ENCODE measurements at places on chromosomes 1 and 21.

- peak; percentile 54 for DNase-seq
These were observed 6.5 kb upstream of the GRIK3 start for GRCh38 chr1:37040773-37041172.

DNA sequence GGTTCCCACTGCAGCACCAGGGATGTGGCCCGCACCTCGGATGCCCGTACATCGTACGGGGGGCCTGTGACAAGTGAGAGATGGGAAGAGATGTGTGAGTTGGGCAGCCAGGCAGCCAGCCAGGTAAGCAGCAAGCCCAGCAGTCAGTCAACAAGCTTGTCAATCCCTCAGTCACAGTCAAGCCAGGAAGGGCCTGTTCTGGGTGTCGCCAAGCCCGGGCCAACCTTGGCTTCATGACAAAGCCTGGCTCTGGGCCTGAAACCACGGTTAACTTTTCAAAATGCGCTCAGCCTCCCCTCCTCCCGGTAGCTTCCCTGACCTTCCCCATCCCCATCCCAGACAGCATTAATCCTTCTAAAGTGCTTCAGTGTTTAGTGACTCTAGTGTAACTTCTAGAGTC lies 31.8 kb downstream of the MYOM3 start:
- no peak for DNase-seq

GRCh38 chr1:92411511-92411910 lies 75.2 kb downstream of the GFI1 start:
- no peak for DNase-seq

DNA sequence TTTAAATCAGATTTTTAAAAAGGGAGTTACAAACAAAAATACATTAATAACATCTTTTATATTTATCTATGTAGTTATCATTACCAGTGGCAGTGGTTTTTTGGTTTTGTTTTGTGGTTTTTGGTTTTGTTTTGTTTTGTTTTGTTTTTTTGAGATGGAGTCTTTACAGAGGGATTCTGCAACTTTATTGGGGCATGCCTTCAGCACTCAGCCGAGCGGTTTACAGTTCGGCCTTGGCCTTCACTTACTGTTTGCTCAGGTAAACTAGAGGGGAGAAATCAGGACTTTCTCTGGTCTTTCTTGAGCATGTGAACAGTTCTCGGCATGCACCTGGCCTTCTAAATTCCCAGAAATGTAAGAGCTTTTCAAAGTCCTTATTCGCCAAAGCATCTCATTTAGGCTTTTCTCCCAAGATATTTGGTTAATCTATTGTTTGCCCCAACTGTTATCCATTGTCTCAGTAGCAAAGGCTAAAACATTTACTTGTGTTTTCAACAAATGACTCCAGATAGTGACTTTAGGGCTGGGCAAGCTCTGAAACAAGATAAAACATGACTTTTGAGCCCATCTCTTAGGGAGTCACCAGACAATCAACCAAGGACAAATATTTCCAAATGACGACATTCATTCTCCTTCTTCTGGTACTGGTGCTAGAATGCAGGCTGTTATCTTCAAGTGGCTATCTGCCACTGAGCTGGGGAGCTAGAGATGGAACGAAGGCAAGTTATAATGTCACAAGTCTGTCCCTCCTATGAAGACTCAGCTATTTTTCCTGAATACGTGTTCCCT lies 48.4 kb upstream of the ADORA3 start:
- no peak for DNase-seq

DNA sequence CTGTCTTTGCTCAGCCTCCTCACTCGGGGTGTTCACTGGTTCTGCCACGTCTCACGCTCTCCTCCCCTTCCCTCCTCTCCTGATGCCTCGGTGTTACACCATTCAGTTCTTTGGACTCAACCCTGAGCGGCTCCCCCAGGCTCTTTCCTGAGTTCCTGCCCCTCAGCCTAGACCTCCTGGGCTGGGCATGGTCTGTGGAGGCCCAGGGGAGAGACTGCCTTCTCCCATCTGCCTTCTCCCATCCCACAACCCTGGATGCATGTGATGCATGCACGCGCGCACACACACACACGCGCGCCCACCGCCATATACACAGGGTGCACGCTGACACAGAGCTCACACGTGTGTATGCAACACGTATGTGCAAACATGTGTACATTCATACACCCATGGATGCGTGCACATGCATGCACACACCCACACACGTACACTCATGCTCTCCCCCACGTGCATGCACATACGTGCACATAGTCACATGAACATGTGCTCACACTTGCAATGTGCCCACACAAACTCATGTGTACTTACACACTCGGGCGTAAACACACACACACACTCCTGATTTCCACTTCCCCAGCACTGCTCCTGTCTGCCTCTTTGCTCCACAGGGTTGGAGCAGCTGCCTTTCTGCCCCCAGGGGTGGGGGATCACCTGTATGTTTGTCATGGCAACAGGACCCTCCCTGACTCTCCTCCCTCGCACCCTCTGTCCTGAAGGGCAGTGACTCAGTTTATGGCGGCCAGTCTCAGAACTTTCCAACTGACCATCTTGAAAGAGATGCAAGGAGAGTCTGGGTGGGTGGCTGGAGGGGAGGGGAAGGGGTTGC lies 59.0 kb downstream of the HUNK start:
- no peak for DNase-seq

- DNase-seq, result no peak
These were observed 20.7 kb downstream of the BACE2 start for GRCh38 chr21:41188486-41189149.

- no peak for DNase-seq
These were observed 486.9 kb upstream of the DAB1 start for GRCh38 chr1:57910782-57911181.

DNA sequence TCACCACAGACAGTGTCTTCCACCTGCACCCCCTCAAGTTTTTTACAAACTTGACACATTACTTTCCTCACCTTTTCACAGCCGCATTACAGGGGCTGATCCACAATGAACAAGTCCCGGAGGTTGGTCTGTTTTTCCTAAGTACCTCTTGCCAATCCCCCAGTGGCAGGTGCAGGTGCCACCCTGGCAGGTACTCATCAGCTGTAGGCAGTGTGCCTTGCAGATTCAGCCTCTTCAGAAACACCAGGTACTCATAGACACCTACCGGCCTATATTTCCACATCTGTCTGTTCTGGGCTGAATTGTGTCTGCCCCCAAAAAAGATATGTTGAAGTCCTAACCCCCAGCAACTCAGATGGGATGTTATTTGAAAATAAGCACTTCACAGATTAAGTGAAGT lies 81.4 kb upstream of the CNIH3 start:
- DNase-seq, result peak; percentile 48

- peak; percentile 40 for DNase-seq
These were observed 70.3 kb upstream of the PRDX6 start for GRCh38 chr1:173406783-173407230.

GRCh38 chr21:45109831-45110492 lies 35.6 kb downstream of the ADARB1 start:
- DNase-seq, result no peak

DNA sequence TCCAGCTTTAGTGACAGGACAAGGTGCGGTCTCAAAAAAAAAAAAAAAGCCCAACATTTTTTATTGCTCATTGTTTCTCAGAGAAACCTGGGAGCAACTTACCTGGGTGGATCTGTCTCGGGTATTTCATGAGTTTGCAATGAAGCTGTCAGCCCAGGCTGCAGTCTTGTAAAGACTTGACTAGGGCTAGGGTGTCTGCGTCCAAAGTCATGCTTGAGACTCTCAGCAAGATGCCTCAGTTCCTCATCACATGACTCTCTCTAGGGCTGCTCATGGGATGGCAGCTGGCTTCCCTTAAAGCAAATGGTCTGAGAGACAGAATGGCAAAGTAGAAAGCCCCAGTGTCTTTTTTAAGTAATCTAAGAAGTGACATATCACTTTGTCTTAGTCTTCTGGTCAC lies 8.1 kb downstream of the GABPA start:
- no peak for DNase-seq

GRCh38 chr1:156625436-156626078 lies 6.3 kb downstream of the HAPLN2 start:
- no peak for DNase-seq

DNA sequence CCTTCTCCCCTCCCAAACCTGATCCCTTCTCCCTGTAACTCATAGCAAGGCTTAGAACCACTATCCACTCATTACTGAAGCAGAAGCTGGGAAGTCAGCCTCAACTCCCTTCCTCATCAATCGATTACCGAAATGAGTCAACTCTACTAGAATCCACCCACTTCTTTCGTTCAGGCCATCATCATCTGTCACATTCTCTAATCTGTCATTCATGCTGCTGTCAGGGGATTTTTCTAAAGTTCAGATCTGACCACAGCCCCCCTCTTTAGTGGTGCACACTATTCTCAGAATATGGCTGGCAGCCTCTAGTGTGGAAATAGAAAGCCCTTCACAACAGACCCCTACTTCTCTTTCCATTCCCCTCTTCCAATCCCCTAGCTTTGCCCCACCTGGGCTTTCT lies 5.1 kb downstream of the NT5C1A start:
- DNase-seq, result no peak

DNA sequence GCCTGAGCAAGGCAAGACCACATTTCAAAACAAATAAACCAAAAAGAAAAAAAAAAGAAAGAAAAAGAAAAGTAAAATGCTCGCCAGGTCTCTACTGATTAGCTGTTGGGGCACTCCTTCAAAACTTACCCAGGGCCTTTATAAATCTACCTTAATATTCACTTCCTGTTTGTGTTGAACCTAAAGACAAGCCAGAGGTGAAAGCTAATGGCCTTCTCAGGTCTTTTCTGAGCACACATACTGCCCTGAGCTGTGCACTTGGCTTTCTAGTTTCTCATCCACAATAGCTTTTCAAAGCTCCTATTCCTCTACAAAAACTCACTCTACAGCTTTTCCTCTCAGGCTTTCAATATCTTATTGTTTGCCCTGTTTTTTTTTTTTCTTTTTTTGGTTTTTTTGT lies 50.5 kb downstream of the RNF115 start:
- no peak for DNase-seq

DNA sequence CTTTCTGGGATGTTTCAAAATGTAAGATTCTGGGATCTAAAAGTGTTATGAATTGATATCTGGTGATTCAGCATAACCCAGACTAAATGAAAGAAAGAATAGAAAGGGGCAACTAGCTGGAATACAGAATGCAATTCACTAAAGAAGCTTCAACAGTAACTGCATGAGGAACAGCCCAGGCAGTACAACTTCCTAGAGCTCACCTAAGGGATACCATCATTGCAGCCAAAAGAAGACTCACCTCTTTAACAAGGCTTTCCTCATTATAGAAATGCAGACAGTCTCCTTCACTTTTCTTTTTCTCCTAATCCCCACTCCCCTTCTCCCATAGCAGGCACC lies 6.3 kb downstream of the RGS5 start:
- DNase-seq, result no peak

GRCh38 chr1:68521286-68521685 lies 24.4 kb upstream of the DEPDC1 start:
- no peak for DNase-seq

GRCh38 chr1:228936881-228937280 lies 201.6 kb downstream of the RHOU start:
- DNase-seq, result no peak

- DNase-seq, result no peak
These were observed 42.9 kb downstream of the EPHB2 start for GRCh38 chr1:22753481-22753971.

DNA sequence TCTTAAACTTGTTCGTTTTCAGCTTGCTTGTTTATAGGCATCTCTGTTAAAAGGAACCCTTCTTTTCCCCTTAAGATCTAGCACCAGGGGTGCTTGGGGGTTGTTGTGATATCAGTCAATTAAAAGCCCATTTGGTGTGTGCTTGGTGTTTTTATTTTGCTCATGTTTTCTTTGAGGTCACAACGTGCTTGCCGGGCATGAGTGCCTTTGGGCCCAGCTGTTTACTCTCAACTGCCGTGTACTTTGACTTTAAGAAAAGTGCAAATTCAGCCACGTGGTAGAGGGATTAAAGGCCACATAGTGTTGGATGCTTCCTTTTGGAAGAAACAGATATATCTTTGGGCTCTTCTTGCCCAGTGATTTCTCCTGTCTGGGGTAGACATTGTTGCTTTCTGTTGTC lies 10.5 kb downstream of the ARID1A start:
- DNase-seq, result no peak

GRCh38 chr21:35303085-35303484 lies 254.0 kb upstream of the RUNX1 start:
- no peak for DNase-seq

GRCh38 chr1:209815490-209815889 lies 9.5 kb upstream of the IRF6 start:
- DNase-seq, result no peak

- no peak for DNase-seq
These were observed 54.2 kb upstream of the ARTN start for GRCh38 chr1:43879414-43879813.

DNA sequence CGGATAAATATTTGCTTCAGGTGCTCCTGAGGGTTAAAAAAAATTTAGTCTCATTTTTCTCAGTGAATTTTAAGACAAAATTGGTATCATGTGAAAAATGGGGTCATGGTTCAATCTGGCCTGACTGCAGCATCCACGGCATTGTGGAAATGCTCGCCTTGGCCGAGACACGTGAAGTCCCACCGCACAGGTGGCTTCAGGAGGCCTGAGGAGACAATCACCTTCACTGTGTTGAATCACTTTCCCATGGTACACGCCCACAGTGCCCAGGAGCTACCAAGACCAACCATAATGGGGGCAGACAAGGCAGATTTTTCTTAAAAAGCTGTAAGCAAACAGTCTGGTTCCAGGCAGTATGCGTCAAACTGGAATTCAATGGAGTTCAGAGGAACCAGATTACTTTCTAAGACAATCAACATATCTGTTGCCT lies 11.0 kb upstream of the CPLANE2 start:
- DNase-seq, result no peak

- no peak for DNase-seq
These were observed 55.2 kb upstream of the PLD5 start for GRCh38 chr1:242579528-242580235.

- peak; percentile 54 for DNase-seq
These were observed 15.7 kb upstream of the RCAN1 start for GRCh38 chr21:34630536-34631143.

DNA sequence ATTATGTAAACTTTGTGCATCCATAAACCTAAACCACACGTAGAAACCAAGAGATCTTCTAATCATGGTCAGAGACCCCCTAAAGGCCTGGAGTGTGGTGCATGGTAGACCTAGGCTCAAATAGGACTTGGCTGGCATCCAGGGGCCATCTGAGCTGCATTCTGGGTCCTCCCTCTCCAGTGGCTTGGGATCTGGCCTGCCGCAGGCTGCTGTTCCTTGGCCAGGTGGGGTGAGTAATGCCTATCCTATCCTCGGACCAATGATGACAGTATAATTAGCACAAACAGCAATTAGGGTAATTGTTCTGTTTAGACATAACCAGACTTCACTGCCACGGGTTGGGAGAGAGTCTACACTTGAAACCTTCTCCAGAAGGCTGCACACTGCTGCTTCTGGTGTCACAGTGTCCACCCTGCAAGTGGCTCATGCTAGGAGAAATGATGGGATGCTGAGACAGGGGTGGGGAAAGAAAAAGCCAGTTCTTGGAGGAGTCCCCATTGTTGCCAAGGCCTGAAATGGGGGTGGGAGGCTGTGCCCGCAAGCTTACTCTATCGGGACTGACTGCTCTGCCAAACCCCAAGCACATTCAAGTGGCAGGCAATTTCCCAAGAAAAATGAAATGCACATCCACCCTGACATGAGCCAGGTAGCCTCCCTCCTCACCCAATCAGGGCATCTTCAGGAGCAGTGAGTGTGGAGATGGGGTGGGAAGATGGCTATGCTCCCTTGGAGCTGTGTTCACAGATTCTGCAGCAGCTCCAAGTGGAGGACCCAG lies 12.5 kb upstream of the PKP1 start:
- DNase-seq, result no peak

Data from NCI-H774 (cell line).